ENCODE measurements at places on chromosomes 12 and 14.

DNA sequence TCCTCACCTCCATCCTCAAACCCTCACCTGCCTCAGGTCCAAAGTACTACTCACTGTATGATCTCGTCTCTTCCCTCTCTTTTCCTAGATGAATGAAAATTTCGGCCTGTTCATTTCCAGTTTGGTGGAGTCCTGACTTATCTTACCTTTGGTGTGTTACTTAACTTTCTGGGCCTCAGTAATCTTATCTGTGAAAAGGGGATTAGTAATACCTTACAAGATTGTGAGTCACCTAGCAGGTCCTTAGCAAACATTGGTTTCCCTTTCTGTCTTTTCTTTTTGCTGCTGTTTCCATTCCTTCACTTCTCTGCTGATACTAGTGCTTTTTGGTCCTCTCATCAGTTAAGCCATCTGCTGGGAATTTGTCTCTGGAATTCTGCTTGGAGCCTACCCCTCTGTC is 52.8 kb downstream of the AKAP6 start:
- DNase-seq = no peak

DNA sequence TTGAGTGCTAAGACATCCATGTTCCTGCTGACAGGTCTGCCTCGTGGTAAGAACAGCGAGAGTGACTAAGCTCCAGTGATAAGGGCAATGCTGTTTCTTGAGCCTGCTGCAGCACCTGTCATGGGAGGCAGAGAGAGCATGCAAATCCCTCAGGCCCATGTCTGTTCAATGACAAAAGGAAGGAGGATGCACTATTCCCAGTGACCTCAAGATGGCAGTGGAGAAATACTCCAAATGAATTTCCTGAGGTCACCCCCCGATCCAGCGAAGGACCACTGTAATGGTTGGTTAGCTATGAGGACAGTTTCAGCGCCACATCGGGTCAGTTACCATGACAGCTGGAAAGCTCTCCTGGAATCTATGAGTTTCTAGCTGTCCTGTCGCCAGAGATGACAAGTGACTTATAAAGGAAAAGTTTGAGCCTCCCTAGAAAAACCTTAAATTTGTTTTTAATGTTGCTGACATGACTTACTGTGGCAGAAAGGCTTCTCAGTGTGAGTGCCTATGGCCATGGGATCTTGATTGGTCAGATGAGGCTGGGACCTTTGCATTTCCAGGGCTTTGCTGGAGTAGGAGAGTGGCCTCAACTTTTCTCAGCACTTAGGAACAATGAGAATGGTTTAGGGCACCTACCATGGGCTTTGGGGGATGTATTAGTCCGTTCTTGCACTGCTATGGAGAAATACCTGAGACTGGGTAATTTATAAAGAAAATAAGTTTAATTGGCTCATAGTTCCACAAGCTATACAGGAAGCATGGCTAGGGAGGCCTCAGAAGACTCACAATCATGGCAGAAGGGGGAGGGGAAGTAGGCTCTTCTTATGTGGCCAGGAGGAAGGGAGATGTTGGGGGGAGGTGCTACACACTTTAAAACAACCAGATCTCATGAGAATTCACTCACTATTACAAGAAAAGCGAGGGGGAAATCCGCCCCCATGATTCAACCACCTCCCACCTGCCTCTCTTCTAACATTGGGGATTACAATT is 88.0 kb upstream of the TMEM260 start:
- DNase-seq = no peak

- no peak for DNase-seq
These were observed 703 bp downstream of the NOVA1 start for GRCh38 chr14:26597071-26597588.

GRCh38 chr12:56299308-56299852 is 750 bp downstream of the CS start:
- DNase-seq = no peak
